NCI-H1417 (cell line): ENCODE measurements at places on chromosomes 16 and 17.

GRCh38 chr16:89602273-89602951 lies 11.0 kb upstream of the DPEP1 start:
- peak; percentile 66 for DNase-seq

DNA sequence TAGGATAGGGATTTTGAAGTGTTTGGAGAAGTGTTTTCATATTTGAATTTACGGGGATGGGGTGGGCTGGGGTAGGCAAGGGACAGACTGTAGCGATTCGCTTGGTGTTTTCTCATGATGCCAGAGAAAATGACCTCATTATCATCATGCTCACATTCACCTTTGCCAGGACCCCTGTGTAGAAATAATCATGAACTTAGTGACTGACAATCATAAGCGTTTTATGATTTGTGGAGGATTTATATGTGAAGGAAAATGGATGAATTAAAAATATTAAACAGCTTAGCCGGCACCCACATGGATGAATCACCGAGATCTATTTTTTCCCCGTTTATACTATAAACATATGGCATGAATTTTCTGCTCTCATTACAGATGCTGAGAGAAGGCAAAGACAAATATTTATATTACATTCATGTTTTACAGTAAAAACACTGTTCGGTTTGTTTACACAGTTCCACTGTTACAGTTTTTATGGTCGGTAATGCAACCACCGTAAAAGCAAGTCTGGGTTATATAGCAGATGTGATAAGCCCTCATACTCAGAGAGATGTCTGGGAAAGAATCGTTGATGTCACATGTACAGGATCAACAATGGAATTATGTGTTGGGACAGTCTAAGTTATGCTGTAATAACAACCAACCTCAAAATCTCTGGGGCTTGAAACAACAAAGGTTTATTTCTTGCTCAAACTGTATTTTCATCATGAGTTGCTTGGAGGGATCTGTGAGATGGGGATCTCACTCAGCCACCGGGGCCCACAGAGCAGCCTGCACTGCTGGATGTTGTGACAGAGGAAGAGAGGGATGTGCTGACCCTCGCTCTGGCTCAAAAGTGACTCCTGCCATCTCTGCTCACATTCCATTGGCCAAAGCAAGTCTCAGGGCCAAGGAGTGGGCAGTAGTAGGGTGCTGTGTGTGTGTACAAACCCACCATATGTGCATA lies 85.1 kb downstream of the WWOX start:
- DNase-seq: peak; percentile 54

- peak; percentile 71 for DNase-seq
Measured at GRCh38 chr17:48543107-48543853, 1.6 kb downstream of the HOXB2 start.

DNA sequence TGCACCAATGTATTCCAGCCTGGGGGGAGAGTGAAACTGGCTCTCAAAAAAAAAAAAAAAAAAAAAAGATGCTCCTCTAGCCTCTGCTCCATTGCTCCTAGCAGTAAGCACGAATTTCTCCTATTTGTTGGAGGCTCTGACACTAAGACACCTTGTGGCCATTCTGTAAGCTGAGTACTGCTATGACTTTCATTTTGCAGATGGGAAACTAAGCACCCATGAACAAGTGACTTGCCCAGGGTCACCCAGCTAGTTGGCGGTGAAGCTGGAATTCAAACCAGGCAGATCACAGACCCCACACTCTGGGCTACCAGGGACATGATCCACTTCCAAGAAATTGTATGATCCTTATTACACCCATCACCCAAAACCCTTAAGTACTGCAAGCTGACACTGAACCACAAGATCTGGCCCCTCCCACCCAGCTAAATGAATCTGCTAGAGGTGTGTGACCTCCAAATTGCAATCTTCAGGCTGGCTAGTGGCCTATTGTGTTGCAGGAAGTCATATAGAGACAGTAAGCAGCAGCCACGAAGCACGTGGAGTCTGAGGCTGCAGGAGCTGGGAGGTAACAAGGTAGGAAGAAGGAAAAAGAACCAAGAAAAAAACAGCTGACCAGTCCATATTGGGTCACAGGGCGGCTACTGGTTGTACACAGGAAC lies 209.4 kb downstream of the XYLT1 start:
- DNase-seq: no peak

- no peak for DNase-seq
Measured at GRCh38 chr17:64627797-64628196, 34.3 kb downstream of the SMURF2 start.

DNA sequence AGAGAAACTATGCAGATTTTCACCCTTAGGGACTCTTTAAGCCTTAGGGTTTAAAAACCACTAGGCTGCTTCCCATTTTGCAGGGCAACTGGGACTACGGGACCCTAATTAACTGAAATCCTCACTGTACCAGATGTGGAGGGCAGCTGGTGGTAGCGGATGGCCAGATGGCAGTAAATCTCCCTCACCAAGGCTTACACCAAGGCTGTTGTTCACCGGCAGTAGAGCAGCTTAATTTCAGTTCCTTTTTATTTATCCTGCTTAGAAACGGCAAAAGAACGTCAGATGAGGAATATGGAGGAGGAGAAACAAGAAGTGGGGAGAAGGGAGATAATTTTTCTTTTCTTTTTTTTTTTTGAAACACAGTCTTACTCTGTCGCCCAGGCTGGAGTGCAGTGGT lies 6.5 kb downstream of the ABHD15 start:
- DNase-seq: no peak

DNA sequence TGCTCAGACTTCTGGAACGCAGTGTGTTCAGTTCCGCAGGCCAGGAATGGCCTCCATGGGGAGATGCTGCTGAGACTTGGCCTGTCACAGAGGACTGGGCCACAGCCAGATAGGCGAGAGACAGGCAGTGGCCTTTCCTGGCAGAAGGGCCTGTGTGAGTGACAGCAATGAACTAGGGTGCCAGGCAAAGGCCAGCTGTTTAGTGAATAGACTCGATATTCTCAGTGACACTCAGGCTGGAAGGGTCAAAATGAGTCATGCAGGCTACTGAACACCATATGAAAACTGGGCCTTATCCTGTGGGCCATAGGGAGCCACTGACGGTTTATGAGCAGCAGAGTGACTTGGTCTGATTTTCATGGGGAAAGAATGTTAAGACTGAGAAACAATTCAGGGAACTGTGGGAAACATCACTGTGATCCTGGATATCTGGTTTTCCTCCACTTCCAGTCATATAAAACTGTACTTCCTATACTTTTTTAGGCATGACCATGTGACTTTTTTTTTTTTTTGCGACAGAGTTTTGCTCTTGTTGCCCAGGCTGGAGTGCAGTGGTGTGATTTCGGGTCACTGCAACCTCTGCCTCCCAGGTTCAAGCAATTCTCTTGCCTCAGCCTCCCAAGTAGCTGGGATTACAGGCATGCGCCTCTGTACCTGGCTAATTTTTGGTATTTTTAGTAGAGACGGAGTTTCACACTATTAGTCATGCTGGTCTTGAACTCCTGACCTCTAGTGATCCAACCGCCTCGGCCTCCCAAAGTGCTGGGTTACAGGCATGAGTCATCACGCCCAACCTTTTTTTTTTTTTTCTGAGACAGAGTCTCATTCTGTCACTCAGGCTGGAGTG lies 5.2 kb upstream of the NUBP1 start:
- no peak for DNase-seq

DNA sequence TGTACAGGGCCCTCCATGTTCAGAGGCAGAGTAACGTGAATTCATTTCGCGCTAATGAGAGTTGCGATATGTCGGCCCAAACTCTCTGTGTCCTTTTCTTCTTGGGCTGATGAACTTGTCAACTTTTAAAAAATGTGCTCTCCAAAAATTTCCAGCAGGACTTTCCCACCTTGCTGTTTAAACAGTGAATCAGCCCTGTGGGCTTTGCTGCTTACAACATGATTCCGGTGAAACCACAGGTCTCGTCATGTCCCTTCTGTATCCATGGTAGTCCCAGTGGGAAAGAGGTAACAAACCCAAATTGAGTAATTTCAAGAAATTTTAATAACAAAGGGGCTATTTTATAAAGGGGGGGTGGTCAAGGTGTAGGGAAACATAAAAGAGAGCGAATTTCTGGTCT lies 612.9 kb downstream of the MAF start:
- no peak for DNase-seq

DNA sequence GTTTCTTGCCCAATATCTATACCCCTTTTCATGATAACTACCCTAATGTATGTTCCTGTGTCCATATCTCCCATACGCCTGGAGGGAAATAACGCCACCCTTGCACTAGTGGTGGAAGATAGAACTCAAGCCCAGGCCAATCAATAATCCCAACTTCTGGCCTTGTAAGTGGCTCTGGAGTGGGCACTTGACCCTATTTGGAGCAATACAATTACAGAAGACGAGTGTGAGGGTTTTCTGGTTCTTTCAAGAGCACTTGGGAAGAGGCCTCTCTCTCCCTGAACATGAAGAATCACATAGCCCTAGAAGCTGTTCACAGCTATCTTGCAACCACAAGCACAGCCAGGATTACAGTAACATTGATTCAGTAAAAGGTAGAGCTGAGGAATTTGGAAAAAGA lies 217.9 kb downstream of the RAB11FIP4 start:
- no peak for DNase-seq

DNA sequence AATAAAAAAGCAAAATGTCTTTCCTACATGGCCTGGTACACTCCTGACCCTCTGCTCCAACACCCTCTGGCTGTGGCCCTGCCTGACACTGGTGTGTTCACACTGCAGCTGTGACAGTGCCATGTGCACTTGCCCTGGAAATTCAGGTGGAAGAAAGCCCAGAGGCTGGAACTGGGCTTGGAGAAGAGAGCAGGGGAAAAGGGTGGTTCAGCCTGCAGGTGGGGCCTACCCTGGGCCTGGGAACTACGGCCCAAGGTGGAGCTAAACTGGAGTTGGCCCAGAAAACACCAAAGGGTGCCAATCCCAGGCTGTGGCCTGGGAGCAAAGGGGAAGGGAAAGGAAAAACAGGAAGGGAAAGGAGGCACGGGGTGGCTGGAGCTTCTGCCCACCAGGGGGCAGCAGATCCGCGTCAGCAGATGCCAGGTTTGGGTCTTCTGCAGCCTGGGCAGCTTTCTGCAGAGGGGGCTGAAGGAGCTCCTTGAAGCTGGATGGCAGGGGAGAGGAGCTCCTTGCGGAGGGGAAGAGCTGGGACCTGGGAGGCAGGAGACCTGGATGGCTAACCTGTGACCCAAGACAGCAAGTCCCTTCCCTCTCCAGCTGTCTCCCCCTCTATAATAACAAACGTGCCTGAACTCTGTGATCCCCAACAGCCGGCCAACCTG lies 15.4 kb upstream of the CTCF start:
- peak; percentile 38 for DNase-seq

DNA sequence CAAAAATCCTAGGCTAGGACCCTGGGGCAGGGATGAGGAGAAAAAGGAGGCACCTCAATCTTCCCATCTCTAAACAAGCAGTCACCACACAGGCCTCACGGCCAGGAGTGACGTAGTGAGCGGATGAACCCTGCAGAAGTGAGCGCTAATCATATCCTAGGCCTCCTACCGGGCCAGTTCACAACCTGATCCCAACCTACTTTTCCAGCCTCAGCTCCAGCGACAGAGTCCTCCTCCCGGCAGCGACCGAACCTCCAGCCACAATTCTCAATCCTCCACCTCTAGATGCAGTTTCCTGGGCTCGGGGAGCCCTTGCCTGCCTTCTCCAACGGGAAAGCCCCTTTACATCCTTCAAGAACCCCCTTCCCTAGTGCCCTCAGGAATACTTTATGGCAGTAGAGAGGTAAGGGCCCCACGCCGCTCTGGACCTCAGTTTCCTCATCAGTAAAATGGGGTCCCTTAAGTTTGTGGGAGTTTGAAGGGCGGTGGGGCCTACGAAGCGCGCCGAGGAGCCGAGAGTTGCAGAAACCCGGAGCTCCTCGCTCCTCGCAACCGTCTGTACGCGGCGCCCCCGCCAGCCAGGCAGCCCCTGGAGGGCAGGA lies 1.4 kb downstream of the ZNF668 start:
- DNase-seq: no peak
